Muscle of leg (tissue), 16 donors: ENCODE measurements at places on chromosomes 6 and 20.

DNA sequence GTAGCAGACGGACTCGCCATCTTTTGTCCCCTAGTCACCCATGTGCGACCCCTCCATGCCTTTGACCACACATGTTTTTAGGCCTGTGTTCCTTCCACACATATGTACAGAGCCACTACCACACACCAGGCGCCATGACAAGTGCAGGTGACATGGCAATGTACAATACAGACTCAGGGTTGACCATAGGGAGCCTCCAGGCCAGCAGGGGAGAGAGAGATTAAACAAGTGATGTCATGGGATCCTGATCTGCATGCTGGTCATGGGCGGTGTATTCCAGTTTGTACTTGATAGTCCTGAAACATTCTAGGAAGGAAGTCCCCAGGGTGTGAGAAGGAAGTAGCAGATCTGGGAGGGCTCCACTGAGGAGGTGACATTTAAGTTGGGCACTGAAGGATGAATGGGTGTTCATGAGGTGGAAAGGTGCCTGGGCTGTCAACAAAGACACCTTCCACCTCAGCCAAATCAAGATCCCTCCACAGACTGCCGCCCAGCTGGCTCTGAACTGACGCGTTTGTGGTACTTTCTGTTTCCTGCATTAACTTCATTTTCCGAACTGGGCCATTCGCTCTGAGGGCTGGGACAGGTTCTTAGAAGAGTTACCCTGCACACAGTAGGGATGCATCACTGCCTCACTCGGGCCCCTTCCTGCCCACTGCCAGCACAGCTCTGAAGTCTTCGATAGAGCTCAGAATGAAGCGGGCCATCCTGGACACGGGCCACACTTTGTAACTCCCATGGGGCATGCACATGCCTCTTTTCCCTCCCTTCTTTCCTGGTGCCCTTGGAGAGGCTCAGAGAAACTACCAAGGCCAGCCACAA is 94.0 kb downstream of the NOL4L start:
- H3K36me3 ChIP-seq, result no peaks in the 10 kb centered on the region
- H3K4me1 ChIP-seq, result no peaks in the 10 kb centered on the region
- no peak for DNase-seq

DNA sequence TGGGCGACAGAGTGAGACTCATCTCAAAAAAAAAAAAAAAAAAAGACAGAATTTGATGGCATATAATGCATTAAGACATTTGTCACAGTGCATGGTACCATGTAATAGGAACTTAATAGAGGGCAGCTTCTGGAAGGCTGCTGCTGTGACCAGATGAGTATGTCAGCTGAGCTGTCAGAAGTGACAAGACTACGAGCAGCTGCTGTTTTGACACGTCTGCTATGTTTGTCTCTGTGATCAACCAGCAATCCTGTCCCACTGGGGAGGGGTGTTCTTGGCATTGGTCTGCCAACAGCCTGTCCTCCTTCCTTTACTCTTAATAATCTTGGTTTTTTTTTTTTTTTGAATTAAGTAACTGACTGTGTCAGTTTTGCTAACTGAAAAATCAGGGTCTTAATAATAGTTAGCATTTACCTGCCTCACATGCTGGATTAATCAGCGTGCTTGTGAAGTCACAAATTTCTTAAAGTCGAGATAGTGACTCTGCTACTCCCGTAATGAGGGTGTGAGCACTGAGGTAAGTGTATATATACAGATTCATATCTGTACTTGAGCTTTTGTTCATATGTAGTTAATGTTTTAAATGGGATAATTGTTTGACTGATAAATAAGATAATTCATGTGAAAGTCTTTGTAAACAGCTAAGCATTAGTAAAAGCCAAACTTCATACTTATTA is 152.4 kb downstream of the BMP2 start:
- DNase-seq, result peak; percentile 66
- H3K4me3 ChIP-seq, result no peak overlapping the region
- no peak overlapping the region for H3K27ac ChIP-seq
- H3K36me3 ChIP-seq, result no peaks in the 10 kb centered on the region
- H3K27me3 ChIP-seq, result no peaks in the 10 kb centered on the region

GRCh38 chr6:109471105-109471810 is 11.8 kb downstream of the ZBTB24 start:
- H3K4me1 ChIP-seq, result no peaks in the 10 kb centered on the region
- H3K27ac ChIP-seq, result no peak overlapping the region
- H3K27me3 ChIP-seq, result no peaks in the 10 kb centered on the region
- peaks cover 69% of the 10 kb centered on the region for H3K36me3 ChIP-seq
- no peak for DNase-seq

DNA sequence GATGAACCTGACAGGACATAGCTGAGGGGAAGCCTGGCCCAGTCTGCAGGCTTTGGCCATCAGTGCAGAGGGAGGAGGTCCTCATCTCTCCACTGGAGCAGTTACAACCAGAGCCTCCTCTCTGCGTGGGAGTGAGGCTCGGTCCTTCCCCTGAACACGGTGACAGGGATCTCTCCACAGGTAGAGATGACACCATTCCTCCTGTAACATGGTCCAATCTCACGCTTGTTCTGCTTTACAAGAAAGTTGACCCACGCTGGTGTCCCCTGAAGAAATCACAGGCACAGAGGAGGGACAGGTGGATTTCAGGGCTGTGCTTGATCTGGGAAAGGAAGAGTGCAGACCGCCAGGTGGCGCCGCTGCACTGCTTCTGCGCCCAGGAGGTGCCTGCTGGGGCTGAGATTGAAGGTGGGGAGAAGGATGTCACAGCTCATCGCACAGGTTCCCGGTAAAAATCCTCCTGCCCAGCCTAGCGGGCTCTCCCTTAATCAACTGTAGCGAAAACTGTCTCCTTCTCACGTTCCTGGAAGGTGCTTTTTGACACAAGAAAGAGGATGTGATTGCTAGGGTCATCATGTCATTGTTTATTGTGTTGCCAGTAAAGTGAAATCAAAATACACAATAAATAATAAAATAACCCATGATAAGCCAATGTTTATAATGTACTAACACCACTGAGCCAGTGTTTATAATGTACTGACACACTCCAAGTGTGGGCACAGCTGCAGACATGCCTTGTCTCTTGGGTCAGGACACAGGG is 20.4 kb downstream of the HLA-G start:
- H3K4me3 ChIP-seq, result no peak overlapping the region
- no peaks in the 10 kb centered on the region for H3K4me1 ChIP-seq
- peaks cover 52% of the 10 kb centered on the region for H3K27me3 ChIP-seq
- H3K36me3 ChIP-seq, result no peaks in the 10 kb centered on the region
- no peak overlapping the region for H3K27ac ChIP-seq

- no peaks in the 10 kb centered on the region for H3K36me3 ChIP-seq
- no peak overlapping the region for H3K27ac ChIP-seq
- no peak overlapping the region for H3K4me3 ChIP-seq
- no peak for DNase-seq
- no peaks in the 10 kb centered on the region for H3K27me3 ChIP-seq
- H3K4me1 ChIP-seq, result peaks cover 13% of the 10 kb centered on the region
These were observed 1.3 kb downstream of the C20orf203 start for GRCh38 chr20:32672394-32672981.

DNA sequence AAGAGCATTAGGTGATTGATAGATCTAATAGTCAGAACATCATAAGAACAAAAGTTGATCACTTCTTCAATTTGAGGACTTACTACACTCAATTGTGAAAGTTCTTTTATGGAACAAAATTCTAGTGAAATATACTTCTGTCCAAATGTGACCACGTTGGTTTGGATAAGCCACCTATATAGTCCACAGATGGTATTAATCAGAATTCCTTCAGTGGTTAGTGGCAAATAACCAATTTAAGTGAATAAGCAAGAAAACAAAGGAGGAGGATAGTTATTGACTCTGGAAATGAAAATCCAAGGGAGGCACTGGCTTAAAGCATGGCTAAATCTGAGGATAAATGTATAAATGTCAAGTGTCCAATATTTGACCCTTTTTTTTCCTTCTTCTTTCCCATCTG is 268.5 kb upstream of the MARCKS start:
- no peak for DNase-seq
- H3K36me3 ChIP-seq, result no peaks in the 10 kb centered on the region
- no peaks in the 10 kb centered on the region for H3K27me3 ChIP-seq
- H3K4me1 ChIP-seq, result no peaks in the 10 kb centered on the region
- no peak overlapping the region for H3K27ac ChIP-seq

DNA sequence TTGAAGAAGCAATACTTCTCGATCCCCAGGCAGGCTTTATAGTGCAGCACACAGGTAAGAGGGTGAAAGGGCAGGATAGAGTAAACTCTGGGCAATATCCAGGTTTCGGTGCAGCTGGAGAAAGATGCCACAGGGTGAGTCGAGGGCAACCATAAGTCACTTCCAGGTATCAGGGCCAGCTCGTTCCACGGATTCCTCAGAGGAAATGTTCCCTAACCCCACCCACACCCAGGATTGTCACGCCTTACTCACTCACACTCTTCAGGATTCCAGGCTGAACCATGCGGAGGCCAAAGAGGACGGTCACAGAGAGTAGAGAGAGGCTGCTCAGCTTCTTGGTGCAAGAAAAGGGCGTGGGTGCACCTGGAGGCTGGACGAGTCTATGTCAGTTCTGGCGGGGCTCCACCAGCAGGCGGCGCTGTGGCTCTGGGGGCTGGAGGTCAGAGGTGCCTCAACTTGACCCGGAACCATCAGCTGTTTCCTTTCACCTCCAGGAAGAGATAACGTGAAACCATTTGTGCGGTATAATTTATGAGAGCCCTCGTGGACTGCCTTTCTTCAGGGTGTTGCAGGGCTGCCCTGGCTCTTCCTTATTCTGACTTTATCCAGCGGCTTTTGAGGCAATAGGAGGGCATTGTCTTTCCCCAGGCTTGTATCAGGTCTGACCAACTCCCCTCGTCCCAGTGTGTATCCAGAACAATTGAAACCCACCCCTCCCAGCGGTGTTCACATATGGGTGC is 14.5 kb upstream of the WFDC12 start:
- no peak overlapping the region for H3K27ac ChIP-seq
- no peaks in the 10 kb centered on the region for H3K36me3 ChIP-seq
- no peak for DNase-seq
- peaks cover 11% of the 10 kb centered on the region for H3K27me3 ChIP-seq
- no peak overlapping the region for H3K4me3 ChIP-seq

DNA sequence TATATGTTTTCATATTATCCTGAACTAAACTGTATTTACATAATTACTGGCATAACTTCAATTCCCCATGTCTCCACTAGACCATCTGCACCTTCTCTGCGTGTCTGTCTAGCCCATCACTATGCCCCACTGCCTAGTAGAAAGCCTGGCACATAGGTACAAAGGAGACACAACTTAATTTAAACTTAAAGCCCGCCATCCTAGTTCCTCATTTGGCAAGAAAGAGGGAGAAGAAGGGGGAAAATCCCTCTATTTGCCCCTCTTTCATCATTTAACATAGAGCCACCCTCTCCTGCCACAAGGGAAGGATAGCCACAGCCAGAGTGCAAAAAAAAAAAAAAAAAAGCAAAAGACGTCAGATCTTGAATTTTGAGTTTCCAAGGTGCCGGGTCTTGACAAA is 1.8 kb downstream of the PKIG start:
- H3K27me3 ChIP-seq, result no peaks in the 10 kb centered on the region
- DNase-seq, result no peak
- no peak overlapping the region for H3K27ac ChIP-seq

GRCh38 chr6:110351986-110352385 is 6.2 kb downstream of the METTL24 start:
- no peak for DNase-seq
- H3K27me3 ChIP-seq, result peaks cover 13% of the 10 kb centered on the region
- H3K4me3 ChIP-seq, result no peak overlapping the region
- no peak overlapping the region for H3K27ac ChIP-seq
- H3K36me3 ChIP-seq, result no peaks in the 10 kb centered on the region

DNA sequence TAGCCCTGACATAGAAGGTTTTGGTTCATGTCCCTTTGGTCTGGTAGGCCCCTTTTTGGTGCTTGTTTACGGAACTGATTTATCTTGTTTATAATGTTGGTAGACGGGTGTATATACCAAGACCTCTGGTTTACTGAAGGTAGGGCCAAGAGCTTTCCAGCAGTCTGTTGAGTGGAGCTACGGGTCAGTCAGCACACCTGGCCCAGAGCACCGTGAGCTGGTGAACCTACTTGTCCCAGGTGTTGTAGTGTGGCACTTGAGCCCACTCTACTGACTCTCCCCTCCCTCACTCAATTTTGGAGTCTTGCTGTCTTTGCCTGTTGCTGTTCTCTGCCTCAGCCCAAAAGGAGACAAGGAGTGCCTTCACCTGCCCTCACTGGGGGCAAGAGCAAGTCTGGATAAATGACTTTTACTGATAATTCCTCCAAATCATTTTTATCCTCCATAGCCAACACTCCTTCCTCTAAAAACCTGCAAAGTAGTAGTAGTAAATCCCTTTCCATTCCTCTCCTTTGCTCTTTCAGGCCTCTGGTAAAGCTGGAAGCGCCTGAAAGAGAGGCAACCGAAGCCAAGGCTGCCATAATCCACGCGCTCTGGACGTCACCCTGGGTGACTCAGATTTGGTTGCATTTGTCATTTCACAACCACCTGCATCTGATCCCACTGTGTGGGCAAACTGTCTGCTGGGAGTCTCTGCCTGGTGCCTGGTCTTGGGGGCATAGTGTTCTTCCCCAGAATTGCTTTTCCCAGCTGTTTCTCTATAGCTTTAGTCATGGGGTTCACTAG is 22.2 kb downstream of the RREB1 start:
- no peak overlapping the region for H3K27ac ChIP-seq
- H3K36me3 ChIP-seq, result peaks cover 8% of the 10 kb centered on the region
- peaks cover 7% of the 10 kb centered on the region for H3K4me1 ChIP-seq
- no peak overlapping the region for H3K4me3 ChIP-seq

DNA sequence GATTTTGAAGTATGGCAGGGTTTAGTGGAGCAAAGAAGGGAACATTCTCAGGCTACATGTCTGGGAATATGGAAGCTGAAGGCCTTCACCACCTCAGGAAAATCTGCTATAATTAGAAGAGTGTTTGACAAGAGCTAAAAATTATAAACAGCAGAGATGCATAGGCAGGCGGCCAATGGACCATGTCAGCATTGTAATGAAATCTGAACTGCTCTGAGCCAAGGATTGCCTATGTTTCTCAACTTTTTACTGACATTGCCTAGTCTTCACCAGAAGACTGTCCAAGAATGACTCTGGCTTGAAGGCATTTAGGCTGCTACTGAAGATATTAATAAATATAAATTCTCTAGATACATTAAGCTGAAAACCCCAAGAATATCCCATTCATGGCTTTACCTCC is 84.1 kb downstream of the C6orf52 start:
- no peaks in the 10 kb centered on the region for H3K36me3 ChIP-seq
- no peak for DNase-seq
- H3K27ac ChIP-seq, result no peak overlapping the region
- no peaks in the 10 kb centered on the region for H3K27me3 ChIP-seq
- H3K4me3 ChIP-seq, result no peak overlapping the region

- no peak for DNase-seq
- H3K27ac ChIP-seq, result no peak overlapping the region
- no peaks in the 10 kb centered on the region for H3K4me1 ChIP-seq
- H3K27me3 ChIP-seq, result no peaks in the 10 kb centered on the region
- H3K4me3 ChIP-seq, result no peak overlapping the region
- no peaks in the 10 kb centered on the region for H3K36me3 ChIP-seq
These were observed 389.6 kb upstream of the JAG1 start for GRCh38 chr20:11063444-11063843.
